ENCODE measurements at places on chromosomes 4 and X.

DNA sequence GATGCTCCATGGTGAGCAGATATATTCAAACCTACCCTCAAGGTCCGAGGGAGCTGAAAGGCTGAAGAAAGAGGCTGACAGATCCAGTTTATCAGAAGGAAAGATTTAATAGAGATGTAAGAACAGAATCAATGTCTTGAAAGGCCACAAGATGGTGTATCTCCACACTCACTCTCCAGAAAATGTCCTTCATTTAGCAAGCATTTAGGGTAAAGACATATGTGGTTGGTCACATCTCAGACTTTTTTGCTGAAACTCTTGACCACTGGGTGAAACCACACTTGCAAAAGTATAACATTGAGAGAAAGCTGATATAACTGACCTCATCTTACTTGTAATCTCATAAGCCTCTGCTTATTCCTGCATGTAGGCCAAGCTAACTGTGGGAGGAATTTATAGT is 745.8 kb upstream of the GALNTL6 start:
- DNase-seq: no peak

DNA sequence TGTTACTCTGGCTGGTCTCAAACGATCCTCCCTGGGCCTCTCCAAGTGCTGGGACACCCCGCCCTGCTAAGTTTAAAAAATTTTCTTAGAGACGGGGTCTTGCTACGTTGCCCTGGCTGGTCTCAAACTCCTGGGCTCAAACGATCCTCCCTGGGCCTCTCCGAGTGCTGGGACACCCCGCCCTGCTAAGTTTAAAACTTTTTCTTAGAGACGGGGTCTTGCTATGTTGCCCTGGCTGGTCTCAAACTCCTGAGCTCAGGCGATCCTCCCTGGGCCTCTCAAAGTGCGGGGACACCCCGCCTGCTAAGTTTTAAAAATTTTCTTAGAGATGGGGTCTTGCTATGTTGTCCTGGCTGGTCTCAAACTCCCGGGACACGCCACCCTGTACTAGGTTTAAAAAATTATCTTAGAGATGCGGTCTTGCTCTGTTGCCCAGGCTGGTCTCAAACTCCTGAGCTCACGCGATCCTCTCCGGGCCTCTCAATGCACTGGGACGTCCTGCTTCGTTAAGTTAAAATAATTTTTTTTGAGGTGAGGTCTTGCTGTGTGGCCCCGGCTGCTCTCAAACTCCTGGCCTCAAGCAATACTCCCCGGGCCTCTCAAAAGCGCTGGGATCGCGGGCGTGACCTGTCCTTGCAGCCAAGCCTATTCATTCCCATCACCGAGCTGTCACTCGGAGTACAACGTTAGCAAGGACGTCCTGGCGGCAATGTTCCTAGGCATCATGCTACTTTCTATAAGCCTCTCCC is 1.1 kb downstream of the SLC25A6 start:
- no peak for DNase-seq

DNA sequence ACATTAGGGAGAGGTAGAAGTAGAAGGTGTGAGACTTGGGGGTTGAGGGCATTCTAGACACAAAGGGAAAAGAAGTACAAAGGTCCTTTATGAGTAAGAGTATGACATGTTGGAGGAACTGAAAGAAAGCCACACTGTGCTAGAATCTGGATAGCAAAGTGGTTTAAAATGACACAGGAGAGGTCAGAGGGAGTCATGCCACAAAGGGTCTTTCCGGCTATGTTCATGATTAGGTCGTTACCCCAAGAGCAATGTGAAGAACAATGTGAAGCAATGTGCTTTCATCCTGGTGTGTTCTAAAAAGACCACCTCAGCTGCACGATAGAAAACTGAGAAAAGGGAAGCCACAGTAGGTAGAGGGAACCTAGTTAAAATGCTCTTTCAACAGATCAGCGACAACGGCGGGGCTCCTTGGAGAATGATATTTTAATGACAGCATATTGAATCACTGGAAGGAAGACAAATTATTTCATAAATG is 29.2 kb downstream of the SMIM14 start:
- no peak for DNase-seq

GRCh38 chr4:128751354-128751753 is 58.1 kb upstream of the JADE1 start:
- DNase-seq: no peak

DNA sequence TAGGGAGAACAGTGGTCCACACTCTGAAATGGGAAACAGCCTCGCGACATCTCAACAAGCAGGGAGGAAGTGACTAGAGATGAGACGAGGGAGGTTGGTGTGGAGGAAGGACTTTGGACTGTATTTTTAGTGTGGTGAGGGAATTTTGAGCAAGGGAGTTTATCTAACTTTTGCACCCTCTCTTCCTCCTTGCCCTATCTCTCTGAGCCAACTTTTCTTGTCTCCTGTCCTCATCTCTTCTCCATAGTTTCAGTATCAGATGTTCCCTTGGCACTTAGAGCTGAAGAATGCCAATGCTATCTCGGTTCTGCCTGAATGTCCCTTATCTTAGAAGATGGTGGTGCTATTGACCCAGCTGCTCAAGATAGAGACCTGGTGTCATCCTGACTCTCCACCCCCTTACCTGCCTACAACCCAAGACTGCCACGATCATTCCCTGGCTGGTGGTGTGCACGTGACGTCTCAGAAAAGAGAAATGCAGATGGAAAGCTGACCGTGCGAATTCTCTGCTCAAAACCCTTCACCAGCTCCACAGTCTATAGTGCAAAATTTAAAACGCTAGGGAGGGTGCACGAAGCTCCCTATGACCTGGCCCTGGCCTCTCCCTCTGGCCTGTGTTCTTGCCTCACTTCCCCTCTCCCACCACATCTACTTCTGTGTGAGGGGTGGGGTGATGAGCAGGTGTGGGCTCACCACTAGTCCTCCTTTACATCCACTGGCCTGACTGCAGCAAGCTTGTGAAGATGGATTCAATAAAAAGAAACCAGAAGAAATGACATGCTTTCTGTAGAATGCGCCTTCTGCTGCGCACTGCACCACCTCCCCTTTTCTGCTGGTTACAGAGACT is 20.9 kb downstream of the MPP1 start:
- no peak for DNase-seq

All from putamen (tissue), 1 donor.